ENCODE measurements at places on chromosomes 12 and 14.
A peak's percentile ranks its signal among the peaks of the same experiment; 100 is the strongest.

GRCh38 chr14:40487824-40488223, 1055.6 kb upstream of the FBXO33 start:
- no peak for DNase-seq

- DNase-seq, result no peak
These were observed 17.9 kb upstream of the KRR1 start for GRCh38 chr12:75529316-75529715.

DNA sequence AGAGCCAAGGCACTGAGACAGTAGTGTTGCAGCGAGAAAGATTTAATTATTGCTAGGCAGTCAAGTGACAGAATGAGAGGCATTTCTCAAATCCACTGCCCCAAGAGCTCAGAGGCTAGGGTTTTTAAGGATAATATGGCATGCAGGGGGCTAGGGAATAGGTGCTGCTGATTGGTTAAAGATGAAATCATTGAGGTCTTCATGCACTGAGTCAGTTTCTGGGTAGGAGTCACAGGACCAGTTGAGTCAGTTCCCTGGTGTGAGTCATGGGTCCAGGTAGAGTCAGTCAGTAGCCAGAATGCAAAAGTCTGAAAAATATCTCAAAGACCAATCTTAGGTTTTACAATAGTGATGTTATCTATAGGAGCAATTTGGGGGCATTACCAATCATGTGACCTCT, 323.8 kb downstream of the RGS6 start:
- DNase-seq, result no peak

DNA sequence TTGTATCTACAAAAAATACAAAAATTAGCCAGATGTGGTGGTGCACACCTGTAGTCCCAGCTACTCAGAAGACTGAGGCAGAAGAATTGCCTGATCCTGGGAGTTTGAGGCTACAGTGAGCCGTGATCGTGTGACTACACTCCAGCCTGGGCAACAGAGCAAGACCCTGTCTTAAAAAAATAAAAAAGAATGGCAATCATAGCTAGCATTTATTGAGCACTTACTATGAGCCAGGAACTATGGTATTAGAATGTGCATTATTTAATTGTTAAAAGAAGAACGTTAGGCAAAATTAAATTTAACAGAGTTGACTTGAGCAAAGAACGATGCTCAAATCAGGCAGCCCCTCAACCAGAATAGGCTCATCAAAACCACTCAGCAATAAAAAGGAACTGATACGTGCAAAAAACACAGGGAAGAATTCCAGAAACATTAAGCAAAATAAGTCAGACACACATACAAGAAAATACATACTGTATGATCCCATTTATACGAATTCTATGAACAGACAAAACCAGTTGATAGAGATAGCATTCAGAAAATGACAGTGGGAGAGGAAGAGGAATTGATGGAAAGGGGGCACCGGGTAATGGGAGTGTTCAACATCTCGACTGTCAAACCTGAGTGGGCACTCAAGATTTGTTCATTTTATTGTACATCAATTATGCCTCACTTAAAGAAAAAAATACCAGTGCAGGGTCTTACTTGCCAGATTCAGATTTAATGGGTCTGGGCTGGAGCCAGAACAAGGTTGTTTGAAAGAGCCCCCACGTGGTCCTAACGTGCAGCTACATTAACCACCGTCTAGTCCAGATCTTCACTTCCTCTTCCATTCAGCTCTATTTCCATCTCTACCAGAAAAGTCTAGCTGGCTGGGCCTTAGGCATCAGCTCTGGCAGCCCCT, 8.0 kb downstream of the SCNN1A start:
- DNase-seq, result no peak

- peak; percentile 45 for DNase-seq
These were observed 82.6 kb upstream of the TRAF3 start for GRCh38 chr14:102694530-102695166.

DNA sequence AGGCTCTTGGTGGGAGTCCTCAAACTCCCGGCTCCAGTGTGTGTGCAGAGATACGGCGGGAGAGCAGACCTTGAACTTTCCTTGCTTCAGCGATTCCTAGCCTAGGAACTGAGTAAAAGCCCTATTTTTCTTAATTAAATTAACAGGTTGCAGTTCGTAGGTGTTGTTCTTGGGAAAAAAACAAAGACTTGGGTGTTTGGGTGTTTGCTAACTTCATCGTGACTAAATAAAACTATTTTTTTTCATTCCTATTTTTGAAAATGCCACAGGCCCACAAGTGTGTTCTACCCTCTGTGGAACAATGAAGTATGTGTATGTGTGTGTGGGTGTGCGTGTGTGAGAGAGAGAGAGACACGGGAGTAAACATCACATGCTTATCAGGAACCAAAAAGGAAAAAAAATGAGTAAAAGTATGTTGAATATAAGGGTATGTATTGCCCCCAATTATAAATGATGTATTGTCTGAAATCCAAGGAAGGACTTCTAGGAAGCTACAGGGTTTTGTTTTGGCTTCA, 651 bp downstream of the TMEM117 start:
- DNase-seq, result no peak

GRCh38 chr14:67602076-67602475, 2.0 kb upstream of the PIGH start:
- no peak for DNase-seq

GRCh38 chr12:82223426-82223825, 134.8 kb downstream of the CCDC59 start:
- no peak for DNase-seq

GRCh38 chr14:99033951-99034350, 238.0 kb downstream of the BCL11B start:
- DNase-seq, result no peak

DNA sequence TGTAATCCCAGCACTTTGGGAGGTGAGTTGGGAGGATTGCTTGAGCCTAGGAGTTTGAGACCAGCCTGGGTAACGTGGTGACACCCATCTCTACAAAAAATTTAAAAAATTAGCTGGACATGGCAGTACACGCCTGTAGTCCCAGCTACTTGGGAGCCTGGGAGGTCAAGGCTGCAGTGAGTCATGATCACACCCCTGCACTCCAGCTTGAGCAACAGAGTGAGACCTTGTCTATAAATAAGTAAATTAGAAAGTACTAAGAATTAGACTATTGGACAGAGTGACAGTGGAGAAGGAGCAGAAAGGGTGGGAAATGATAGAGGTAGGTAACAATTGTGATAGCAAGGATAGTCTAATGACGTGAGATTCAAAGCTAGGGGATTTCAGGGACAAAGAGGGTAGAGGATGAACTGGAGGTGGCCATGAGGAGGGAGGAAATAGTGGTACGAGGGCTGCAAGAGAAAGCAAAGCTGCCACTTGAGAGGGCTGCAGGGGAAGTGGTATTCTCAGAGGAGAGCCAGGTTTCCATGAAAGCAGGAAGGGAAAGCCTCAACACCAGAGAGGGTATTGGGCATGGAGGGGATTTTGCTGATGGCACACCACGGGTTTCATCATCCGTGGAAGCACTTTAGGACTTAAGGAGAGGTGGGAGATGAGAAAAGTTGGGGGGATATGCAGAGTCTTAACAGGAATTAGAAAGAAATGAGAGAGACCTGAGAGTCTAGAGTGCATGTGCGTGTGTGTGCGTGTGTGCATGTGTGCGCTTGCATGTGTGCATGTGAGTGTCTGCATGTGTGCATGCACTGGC, 85.6 kb downstream of the SYNE2 start:
- DNase-seq, result no peak

DNA sequence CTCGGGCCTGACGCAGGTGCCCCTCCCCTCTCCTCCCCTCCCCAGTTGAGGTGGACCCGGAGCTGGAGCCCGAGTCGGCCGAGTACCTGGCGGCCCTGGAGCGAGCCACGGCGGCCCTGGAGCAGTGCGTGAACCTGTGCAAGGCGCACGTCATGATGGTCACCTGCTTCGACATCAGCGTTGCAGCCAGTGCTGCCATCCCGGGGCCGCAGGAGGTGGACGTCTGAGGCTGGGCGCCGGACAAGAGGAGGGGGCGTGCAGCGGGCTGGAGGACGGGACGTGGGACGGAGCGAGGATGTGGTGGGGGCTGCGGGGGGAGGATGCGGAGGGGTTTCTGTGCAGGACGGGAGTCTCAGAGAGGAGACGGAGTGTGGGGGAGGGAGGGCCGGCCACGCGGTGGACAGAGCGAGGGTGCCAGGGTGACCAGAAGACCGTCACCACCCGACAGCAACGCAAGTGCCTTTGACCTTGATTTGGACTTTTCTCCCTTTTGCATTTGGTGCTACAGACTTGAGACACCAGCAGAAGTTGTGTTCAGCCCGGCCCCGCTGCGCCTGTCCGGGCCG, 41.3 kb downstream of the KIF26A start:
- no peak for DNase-seq

GRCh38 chr12:121001841-121002483, 14.3 kb downstream of the C12orf43 start:
- no peak for DNase-seq

- DNase-seq, result no peak
These were observed 139.3 kb downstream of the SSPN start for GRCh38 chr12:26334621-26335124.

DNA sequence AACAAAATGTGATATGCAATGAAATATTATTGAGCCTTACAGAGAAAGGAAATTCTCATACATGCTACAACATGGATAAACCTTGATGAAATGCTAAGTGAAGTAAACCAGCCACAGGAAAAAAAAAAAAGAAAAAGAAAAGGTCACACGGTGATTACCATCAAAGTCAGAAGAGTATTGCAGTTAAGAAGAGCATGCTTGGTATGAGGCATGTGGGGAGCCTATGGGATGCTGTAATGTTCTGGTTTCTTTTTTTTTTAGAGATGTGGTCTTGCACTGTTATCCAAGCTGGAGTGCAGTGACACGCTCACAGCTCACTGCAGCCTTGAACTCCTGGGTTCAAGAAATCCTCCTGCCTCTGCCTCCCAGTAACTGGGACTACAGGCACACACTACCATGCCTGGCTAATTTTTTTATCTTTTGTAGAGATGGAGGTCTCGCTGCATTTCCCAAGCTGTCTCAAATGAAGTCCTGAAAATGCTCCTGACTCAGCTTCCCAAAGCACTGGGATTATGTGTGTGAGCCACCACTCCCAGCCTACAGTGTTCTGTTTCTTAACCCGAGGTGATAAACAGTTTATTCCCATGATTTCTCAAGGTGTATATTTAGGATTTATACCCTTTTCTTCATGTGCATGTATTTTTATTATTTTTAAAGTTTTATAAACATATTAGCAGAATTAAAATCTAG, 96.2 kb downstream of the SEC23A start:
- no peak for DNase-seq

DNA sequence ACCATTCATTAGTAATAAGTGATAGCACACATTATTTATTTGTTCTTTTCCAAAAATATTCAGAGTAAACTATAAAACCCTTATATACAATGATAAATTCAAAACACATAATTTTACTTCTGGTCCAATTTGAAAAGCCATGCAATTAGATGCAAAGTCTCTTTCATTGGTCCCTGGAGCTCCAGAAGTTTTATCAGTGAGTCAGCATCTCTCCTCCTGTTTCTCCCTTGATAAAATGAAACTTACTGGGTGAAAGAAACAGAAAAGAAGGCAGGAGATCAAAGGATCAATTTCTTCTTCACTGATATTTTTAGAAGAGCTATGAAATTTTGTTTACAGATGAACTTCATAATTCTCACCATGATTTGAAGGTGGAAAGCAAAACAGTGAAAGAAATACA, 47.5 kb downstream of the IFNG start:
- DNase-seq, result no peak

DNA sequence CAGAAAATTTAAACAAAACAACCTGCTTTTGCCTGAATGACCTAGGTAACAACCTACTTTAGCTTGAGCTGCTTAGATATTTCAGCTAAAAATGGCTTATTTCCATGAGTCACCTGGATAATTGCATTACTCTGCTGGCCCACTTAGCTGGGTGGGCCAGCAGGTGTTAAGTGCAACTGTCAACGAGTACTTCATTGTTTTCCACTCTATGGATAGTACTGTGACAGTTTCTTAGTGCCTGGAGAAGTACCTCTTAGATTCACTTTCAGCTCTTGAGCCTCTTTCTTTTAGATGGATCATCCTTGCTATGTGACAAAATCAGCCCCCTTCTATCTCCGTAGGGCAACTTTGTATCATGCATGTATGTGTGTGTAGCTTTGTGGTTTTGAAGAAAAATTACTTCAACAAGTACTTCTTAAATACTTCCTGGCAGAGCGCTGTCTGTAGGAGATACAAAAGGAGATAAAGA, 368.2 kb upstream of the ATP2B1 start:
- DNase-seq, result no peak

DNA sequence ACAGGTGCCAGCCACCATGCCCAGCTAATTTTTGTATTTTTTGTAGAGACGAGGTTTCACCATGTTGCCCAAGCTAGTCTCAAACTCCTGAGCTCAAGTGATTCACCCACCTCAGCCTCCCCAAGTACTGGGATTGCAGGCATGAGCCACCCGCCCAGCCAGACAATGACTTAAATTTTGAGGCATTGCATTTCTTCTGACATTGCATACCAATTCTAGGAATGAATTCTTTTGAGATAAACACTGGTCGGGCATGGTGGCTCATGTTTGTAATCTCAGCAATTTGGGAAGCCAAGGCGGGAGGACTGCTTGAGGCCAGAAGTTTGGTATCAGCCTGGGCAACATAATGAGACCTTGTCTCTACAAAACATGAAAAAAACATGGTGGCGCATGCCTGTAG, 2.5 kb upstream of the CELA1 start:
- no peak for DNase-seq

DNA sequence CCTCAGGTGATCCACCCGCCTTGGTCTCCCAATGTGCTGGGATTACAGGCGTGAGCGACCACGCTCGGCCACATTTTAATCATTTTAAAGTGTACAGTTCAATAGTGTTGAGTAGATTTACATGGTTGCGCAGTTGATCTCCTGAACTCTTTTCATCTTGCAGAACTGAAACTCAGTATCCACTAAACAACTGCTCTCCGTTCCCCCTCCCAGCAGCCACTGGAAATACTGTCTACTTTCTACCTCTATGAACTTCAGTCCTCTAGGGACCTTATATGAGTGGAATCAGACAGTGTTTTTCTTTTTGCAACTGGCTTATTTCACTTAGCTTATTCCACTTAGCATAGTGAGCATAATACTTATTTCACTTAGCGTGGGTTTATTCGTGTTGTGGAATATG, 53.7 kb downstream of the KCTD10 start:
- no peak for DNase-seq

- no peak for DNase-seq
These were observed 55.8 kb downstream of the PRIMA1 start for GRCh38 chr14:93732524-93732923.

DNA sequence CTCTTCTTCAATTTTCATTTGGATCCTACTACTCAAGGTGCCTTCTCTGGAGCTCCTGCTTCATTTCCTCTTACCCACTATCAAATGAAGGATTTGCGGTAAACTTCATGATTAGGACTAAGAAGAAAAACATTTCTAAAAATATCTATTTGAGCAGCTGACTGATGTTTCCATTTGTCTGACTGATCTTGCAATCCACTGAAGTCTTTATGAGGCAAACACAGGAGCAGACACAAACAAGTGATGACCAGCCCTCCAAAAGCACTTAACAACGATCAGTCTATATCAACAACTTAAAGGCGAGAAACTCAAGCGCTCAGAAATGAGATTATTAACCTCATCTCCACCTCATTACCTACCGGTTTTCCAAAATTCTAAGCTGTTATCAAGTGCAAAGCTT, 26.2 kb downstream of the OSBPL8 start:
- no peak for DNase-seq

- DNase-seq, result no peak
These were observed 16.4 kb downstream of the TRMT61A start for GRCh38 chr14:103545219-103545914.
